Hepatocyte (in vitro differentiated cells): ENCODE measurements at places on chromosomes 2 and 18.

- DNase-seq, result no peak
Measured at GRCh38 chr2:236863729-236864126, 222.0 kb upstream of the COPS8 start.

DNA sequence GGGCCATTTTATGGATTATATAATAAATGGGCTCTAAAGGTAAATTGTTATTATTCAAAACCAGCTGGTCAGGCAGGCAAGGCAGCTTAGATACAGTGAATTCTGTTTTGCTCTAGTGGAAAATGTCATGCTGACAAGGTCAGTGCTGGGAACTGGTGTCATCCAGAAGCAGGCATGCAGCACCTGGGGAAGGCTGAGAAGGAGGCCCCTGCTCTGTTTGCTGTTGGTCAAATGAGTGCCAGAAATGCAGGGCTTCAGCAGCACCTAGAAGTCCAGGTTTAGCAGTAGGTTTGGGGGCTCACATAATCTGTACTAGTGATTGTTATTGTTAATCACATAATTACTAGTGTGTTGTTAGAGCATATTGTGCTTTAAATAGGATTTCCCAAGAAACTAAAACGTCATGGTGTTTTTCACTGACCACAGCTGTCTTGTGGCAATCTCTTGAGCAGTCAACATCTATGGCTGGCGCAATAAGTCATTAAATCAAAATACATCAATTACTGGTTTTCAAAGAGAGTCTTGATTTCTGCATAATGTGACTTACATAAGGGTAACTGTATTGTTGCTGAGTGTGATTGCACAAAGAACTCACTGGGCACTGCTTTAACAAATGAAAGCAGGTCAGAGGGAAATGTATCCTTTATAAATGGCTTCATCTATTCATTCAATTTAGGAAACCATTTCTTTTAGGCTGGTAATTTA is 99.1 kb downstream of the MYO3B start:
- no peak for DNase-seq

GRCh38 chr18:39751161-39751560 is 2185.6 kb upstream of the CELF4 start:
- no peak for DNase-seq

- peak; percentile 19 for DNase-seq
Measured at GRCh38 chr2:179842498-179843153, 18.8 kb downstream of the ZNF385B start.
